ENCODE measurements at places on chromosomes 3 and 15. TPM values are rescaled to one million over a fixed set of nuclear protein-coding genes. Genes with fewer than 3 reads are reported as not detected.

- no peaks in the 10 kb centered on the region for H3K36me3 ChIP-seq
- H3K27me3 ChIP-seq: no peaks in the 10 kb centered on the region
- no peak overlapping the region for H3K27ac ChIP-seq
- peaks cover 5% of the 10 kb centered on the region for H3K4me1 ChIP-seq
Observed at GRCh38 chr15:67083135-67083762, 17.8 kb downstream of the SMAD3 start.

DNA sequence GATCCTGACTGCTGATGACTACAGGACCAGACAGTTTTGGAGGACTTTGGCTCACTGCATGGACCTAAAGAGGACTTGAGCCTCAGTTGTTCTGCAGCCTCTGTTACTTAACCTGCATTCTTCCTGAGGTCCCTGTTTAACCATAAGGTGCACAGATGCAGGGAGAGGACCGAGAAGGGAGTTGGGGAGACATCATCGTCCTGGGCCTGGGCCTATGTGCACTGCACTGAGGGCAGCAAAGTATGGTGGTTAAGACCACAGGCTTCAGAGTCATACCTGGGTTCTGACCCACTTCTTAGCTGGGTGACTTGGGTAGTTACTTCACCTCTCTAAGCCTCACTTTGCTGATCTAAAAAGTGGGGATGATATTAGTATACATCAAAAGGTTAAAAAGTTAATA is 21.9 kb downstream of the KY start:
- no peak overlapping the region for H3K27ac ChIP-seq
- no peaks in the 10 kb centered on the region for H3K4me1 ChIP-seq
- H3K27me3 ChIP-seq: no peaks in the 10 kb centered on the region
- H3K36me3 ChIP-seq: no peaks in the 10 kb centered on the region
- peak; percentile 19 for DNase-seq

DNA sequence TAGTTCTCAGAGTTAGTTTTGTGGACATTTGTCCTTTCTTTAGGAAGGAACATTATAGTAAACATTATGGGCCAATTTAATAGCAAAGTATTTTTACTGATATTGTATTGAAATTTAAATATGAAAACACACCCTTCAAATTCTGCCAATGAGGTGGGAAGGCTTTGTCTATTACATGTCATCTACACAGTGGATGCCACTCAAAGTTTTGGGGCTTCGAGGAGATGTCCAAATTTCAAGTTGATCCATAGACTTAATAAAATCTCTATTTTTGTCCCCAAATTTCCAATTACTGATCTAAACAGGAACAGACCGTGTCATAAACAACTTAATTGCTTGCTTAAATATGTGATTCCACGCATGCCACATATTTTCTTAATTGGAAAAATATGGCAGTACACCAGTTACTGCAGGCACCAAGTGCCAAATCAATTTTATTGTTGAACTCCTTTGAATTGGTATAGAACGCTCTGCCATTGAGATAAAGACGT is 1.7 kb downstream of the SHOX2 start:
- peaks cover 6% of the 10 kb centered on the region for H3K4me1 ChIP-seq
- H3K36me3 ChIP-seq: no peaks in the 10 kb centered on the region
- H3K27me3 ChIP-seq: peaks cover 27% of the 10 kb centered on the region
- no peak for DNase-seq

- no peak overlapping the region for H3K27ac ChIP-seq
- no peak overlapping the region for H3K4me3 ChIP-seq
- no peak for DNase-seq
- H3K36me3 ChIP-seq: no peaks in the 10 kb centered on the region
- H3K4me1 ChIP-seq: peaks cover 6% of the 10 kb centered on the region
Observed at GRCh38 chr3:144028798-144029411, 57.3 kb downstream of the DIPK2A start.

The ROPN1 gene
- total RNA-seq: not detected

DNA sequence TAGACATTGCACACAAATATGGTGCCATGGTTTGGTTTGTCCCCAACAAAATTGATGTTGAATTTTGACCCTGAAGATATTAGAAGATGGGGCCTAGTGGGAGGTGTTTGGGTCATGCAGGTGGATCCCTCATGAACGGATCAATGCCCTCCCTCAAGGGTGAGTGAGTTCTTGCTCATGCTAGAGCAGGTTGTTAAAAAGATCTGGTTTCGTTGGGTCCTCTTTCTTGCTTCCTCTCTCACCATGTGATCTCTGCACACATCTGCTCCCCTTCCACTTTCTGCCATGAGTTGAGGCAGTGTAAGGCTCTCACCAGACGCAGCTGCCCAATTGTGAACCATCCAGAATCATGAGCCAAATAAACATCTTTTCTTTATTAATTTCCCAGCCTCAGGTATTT is 87.8 kb upstream of the MDFIC2 start:
- no peaks in the 10 kb centered on the region for H3K27me3 ChIP-seq
- no peaks in the 10 kb centered on the region for H3K36me3 ChIP-seq
- no peak overlapping the region for H3K4me3 ChIP-seq
- DNase-seq: no peak
- no peaks in the 10 kb centered on the region for H3K4me1 ChIP-seq

- H3K4me3 ChIP-seq: no peak overlapping the region
- H3K27ac ChIP-seq: no peak overlapping the region
- no peaks in the 10 kb centered on the region for H3K27me3 ChIP-seq
- no peaks in the 10 kb centered on the region for H3K36me3 ChIP-seq
- H3K4me1 ChIP-seq: no peaks in the 10 kb centered on the region
Observed at GRCh38 chr15:63163217-63163616, 5.9 kb upstream of the RPS27L start.

The DISP2 gene
- under 0.01 TPM for total RNA-seq

Measured in liver (tissue), 10 donors.